ENCODE measurements at places on chromosomes 16 and 17.
A peak's percentile ranks its signal among the peaks of the same experiment; 100 is the strongest.

GRCh38 chr17:8074554-8074953, 13.0 kb downstream of the ALOX12B start:
- DNase-seq = no peak

GRCh38 chr17:74968361-74968780, 4.2 kb downstream of the HID1 start:
- no peak for DNase-seq

DNA sequence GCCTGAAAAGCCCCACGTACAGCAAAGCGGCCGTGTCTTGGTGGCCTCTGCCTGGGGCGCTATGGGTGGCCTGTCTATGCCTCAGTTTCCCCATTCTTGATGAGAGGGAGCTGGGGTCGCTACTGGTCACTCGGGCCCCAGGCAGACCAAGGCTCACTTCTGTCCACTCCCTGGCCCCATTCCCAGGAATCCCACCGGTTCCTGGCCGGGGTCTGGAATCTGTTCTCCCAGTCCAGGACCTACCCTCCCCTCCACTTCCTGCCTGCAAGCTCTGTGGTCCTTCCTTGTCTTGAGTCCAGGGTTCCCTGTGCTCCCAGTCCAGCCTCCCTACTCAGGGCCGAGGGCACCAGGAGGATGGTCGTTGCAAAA, 24.5 kb downstream of the METRNL start:
- DNase-seq = no peak

- peak; percentile 54 for DNase-seq
These were observed 73.3 kb downstream of the N4BP1 start for GRCh38 chr16:48536614-48537200.

DNA sequence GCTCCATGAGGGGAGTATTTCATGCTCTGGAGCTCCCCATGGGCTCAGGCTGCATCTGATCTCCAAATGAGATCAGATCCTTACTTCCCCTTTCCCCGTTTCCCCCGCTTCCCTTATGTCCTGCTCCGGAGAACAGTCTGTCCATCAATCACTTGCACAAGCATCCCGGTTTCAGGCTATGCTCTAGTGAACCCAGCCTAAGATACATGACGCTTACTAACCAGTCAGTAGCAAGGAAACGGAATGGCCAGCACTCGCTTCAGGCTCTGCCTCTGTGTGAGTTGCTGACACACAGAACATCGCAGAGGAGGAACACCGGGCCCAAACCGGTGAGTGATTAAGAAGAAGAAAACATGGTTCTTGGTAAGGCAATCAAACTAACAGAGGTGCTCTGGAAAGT, 9.4 kb upstream of the ATP5MC1 start:
- no peak for DNase-seq

DNA sequence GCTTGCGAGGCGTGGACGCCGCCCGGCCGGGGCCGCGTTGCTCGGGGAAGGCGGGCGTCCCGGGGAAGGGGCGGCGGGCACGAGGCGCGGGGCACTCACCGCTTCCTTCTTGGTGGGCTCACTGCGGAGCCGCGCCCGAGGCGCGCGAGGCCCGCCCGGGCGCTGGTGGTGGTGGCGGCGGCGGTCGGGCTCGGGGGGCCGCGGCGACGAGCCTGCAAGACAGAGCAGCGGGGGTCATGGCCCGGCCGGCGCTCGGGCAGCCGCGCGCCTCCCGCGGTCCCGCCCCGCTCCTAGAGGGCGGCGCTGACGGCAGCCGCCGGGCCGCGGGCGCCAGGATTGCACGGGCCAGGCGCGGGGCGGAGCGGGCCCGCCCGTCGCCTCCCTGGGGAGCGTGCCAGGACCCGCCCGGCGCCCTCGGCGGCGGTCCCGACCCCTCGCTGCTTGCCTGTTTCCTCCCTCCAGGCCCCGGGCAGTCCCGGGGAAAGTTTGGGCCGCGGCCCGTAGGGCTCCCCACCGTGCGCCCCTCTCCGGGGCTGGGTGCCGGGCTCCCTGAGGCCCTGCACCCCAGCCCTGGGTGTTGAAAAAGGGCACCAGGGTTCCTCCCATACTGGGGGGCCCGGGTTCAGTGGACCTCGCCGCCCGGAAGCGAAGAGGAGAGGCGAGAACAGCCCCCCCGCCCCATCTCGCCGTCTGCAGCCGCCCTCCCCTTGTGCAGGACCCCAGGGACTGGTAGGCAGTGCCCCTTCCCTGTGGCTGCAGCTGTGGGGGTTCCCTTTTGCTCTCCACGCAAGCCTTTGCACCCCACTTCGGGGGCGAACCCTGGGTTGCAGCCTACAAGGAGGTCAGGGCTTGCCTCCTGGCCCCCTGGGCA, at the start of gene C16orf74:
TSS of gene C16orf74 (minus strand) at position 270 of the 871 bp plus-strand sequence. CDS start 15,879 bp downstream, outside the sequence.
- peak; percentile 57 for DNase-seq

DNA sequence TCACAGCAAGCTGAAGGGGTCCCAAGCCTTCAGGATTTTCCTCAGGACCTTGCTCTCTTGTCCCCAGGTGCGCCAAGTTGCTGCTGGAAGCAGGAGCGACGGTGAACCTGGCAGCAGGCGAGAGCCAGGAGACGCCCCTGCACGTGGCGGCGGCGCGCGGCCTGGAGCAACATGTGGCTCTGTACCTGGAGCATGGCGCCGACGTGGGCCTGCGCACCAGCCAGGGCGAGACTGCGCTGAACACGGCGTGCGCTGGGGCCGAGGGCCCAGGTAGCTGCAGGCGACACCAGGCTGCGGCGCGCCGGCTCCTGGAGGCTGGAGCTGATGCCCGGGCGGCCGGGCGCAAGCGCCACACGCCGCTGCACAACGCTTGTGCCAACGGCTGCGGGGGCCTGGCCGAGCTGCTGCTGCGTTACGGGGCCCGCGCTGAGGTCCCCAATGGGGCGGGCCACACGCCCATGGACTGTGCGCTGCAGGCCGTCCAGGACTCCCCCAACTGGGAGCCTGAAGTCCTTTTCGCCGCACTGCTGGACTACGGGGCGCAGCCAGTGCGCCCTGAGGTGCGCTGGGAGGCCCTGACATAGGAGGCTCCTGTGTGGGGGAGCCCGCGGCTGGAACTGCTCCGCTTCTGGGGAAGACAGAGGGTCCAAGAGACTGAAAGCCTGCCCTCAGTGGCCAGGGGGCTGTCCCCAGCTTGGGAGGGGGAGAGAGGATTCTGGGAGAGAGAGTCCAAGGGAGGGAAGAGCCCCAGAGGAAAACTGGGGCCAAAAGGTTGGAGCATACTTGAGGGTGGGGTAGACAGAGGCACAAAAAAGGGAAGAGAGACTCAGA, 6.4 kb downstream of the ASB16 start:
- no peak for DNase-seq

GRCh38 chr16:56421976-56422669, 3.2 kb downstream of the AMFR start:
- DNase-seq = no peak

DNA sequence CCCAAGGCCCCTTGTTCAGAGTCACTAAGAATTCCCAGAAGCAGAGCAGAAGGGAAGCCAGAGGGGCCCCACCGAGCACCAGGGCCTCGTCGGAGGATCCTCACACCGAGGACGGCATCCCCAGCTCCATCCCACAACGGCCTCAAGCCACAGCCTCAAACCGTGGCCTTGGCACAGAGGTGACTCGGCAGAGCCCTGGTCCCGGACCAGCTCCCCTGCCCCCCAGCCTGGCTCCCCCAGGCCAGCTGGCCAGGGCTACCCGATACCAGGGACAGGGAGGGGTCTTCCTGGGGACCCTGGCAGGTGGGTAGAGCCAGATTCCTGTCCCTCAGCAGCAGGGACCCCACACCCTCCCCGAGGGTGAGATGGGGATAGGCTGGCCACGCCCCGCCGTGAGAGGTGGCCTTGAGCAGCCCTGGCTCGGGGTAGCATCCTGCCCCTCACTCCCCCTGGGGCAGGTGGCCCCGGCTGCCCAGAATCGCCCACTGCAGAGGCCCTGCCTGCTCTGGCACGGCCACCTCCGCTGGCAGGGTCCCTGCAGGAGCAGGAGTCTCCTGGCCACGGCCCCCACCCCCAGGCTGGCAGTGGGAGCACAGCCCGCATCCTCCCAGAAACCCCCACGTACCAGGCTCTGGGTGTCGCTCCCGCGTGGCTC, 5.6 kb upstream of the PVALEF start:
- DNase-seq = no peak

DNA sequence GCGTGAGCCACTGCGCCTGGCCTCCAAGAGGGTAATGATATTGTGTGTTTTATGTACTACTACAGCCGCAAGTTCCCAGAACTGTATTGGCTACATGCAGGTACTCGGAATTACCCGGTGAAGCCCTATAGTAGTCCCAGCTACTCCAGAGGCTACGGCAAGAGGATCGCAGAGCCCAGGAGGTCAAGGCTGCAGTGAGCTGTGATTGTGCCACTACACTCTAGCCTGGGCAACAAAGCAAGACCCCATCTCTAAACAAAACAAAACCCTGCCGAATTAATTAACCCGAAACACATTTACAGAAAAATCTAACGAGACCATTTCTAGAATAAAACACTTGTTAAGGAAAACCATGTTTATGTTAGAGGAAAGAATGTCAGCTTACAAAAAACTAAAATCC, 2.2 kb upstream of the USP22 start:
- DNase-seq = no peak

- DNase-seq = peak; percentile 59
These were observed 717 bp upstream of the CNP start for GRCh38 chr17:41965694-41966462.

DNA sequence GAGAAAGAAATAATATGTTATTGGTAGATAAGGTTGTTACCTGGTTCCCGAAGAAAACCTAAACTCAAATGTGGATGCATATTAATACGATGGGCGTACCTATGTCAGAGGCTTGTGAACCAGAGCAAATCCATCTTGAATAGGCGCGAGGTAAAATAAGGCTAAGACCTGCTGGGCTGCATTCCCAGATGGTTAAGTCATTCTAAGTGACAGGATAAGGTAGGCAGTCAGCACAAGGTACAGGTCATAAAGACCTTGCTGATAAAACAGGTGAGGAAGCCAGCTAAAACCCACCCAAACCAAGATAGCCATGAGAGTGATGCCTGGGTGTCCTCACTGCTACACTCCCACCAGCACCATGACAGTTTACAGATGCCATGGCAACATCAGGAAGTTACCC, 1400.1 kb downstream of the CDH8 start:
- no peak for DNase-seq

DNA sequence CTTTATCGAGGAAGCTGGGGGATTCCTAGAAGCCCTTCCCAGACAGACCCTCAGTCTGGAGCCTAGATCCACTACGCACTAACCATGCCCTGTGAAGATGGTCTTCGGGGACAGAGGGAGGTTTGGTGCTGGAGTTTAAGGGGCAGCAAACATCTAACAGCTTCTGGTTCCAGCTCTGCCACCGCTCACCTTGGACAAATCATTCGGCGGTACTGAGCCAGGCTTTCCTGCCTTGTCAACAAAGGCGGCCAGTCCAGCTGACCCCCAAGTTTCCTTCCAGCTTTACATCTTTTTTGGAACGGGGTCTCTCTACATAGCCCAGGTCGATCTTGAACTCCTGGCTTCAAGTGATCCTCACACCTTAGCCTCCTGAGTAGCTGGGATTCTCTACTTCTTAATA, 369 bp upstream of the GJD3 start:
- no peak for DNase-seq

DNA sequence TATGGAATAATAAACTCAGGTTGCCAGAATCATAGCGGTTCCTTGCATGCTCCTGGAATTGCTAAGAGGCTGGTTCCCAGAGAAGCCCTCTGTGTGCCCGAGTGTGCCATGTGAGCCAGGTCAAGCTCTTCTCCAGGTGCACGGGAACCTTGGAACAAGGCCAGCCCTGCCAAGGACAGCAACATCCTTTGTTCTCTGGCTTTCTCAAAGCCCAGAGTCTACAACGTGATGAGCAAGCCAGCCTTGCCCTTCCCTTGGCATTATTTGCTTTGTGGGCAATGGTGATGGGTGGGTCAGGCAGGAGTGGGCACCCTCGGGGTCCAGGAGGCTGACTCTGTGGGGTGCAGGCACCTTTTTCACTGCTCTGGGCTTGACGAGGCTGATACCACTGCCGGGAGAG, 14.2 kb upstream of the SEC14L1 start:
- DNase-seq = no peak

DNA sequence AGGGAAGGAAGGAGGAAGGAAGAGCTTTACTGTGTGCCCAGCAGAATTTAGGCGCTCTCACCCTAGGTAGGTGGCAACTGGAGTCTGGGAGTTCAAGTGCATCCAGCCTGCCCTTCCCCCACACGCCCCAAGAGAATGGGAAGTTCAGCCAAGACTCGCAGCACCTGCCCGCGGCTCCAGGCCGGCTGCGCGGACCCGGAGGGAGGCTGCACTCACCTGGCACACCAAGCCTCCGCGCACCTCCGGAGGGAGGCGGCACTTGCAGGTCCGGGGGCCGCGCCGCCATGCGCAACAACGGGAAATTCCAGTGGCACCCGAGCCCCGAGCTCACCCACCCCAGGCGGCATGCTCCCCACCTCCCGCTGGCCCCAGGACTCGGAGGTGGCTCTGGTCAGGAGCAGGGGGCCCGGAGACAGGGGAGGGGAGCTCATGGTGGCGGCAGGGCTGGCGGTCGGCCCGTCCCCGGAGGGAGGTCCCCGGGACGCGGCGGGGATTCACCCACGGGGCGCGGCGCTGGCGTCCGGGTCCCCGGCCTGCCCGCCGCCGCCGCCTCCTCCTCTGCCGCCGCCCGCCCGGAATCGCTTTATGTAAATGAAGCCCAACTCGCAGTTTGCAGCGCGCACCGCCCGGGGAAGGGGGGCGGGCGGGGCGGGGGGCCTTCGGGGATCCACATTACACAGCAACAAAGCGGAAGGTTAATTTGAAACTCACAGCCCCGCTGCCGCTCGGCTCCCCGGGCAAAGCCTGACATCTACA, at the start of gene ZFHX3:
TSS of gene ZFHX3 (minus strand) at position 593 of the 756 bp plus-strand sequence. CDS start 87,983 bp downstream, outside the sequence.
- DNase-seq = peak; percentile 66

- no peak for DNase-seq
These were observed 26.5 kb downstream of the HELZ start for GRCh38 chr17:67218385-67218950.

GRCh38 chr16:89917773-89918452, 749 bp upstream of the MC1R start:
- DNase-seq = peak; percentile 69

- no peak for DNase-seq
These were observed 4.1 kb downstream of the ASIC2 start for GRCh38 chr17:33288954-33289353.

GRCh38 chr16:55597928-55598327, 31.4 kb downstream of the CAPNS2 start:
- no peak for DNase-seq

GRCh38 chr17:64040206-64040605, 19.8 kb upstream of the ICAM2 start:
- no peak for DNase-seq

DNA sequence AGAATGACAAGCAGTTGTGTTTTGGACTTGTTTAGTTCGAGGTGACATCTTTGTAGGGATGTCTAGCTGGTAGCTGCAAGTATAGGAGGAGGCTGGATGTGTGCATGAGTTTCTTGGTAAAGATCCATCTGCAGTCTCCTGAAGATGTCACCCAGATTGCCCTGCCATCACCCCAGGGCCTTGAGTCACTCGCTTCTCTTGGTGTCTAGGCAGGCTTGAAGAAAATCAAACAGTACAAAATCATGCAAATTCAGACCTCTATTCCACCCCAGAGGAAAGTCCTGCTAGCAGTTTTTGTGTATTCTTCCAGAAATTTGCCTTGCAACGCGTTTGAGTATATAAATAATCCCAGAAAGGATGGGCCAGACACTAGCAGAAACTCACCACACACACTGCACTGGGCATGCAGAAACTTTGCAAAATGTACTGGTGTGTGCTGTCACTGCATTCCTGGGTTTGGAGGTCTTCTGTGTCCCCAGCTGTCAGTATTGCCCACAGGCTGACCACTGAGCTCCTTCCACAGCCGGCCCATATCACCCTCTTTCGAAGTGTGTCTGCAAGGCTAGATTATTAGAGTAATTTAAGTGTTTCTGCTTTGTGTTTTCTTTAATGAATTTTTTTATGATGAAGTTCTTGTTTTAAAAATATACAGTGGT, 51.5 kb downstream of the TENT4B start:
- DNase-seq = no peak

GRCh38 chr16:4412854-4413253, 3.5 kb downstream of the CORO7 start:
- no peak for DNase-seq
